Small intestine (tissue), 16 donors: ENCODE measurements at places on chromosomes 16 and 17.

- no peak for DNase-seq
These were observed 1.7 kb downstream of the USP32 start for GRCh38 chr17:60390186-60390585.

DNA sequence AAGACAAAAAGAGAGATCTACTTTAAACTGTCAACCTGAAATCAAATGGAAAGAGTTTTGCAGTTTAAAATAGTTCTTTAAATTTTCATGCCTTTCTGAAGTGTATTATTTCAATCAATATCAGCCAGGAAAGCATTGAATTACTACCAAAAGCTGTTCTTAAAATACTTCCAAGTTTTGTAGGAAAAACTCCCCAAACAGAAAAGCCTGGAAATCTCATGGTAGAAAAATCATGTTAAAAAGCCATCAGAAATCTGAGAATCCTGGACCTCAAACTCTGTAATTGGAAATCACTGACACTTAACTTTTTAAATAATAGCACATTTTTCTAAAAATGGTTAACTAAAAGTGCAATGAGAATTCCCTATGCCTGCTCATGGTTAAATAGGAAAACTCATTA is 63.3 kb upstream of the CNTNAP4 start:
- no peak for DNase-seq

GRCh38 chr16:9039210-9039609 is 52.2 kb upstream of the HAPSTR1 start:
- no peak for DNase-seq

GRCh38 chr17:77502626-77503292 is 362.0 kb downstream of the SEC14L1 start:
- DNase-seq, result no peak

DNA sequence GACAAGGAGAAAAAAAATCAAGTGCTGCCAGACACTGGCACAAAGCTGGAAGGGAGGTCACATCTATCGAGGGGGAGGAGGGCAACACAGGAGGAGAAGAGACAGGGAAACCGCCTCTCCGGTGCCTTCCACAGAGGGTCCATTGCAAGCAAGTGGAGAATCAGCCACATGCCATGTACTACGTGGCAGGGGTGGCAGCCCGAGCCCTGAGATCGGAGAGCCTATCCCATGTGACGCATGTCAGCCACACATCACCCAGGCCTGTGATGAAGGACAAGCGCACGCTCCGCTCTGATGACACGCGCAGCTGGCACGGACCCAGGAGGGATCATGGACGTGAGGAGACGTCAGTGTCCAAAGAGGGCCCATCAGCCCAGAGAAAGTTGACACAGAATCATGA is 30.1 kb downstream of the ADCY9 start:
- DNase-seq, result no peak

DNA sequence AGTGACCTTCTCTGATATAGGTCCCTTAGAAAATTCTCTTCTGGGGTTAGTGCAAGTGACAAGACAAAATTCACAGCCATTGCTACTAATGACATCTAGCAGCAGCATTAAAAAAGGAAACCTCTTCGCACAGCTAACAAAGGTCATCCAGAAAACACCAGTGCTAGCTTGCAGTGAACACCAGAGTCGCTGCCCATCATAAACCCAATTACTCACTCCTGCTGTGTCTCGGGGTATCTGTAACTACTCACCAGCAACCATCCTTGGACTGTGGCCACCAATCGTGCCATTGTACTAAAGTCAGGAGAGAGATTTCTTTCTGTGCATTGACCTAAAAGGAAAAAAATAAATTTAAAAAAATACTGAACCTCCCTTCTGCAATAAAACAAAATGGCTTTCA is 1494.7 kb upstream of the CDH8 start:
- DNase-seq, result no peak

DNA sequence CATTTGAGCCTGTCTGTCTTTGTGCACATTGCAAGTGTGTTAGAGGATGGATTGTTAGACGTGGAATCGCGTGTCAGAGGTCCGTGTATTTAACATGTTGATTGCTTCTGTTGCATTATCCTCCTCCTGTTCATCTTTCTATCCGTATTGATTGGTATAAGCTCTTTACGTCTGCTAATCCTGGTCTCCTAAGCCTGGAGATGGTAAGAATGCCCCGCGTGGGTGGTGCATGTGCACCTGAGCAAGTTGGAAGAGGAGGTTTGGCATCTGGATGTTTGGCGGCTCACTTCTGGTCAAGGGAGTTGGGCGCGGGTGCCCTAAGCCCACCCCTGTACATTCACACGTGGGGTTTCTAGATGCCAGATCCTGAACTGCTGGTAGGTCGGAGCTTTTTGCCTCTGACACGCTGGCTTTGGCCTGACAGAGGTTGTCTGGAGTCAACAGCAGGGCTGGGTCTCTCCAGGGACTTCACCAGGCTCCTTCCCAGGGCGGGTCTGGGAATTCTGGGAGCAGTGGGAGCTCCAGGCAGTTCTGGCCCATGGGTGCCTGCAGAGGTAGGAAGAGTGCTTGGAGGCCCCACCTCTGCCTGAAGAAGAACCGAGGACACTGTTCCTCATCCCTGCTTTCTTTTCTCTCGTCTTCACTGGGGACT is 107.3 kb downstream of the OR1D5 start:
- no peak for DNase-seq

DNA sequence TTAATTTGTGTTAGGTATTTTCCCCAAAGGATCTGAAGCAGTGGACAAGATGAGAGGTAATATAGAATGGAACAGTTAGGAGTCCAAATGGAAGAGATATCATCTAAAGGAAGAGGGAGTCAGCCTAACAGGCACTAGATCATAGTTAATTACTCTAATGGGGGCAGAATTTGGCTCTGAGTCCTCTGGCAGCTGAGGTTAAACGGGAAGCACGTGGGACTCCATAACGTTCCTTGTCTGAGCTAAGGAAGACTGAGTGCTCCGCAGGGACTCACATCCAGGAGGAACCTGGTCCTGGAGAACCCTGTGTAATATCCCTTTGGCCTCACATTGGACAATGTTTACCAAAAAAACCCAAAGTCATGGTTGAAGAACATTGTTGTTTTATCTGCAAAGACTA is 46.6 kb upstream of the TEX2 start:
- no peak for DNase-seq

GRCh38 chr16:29975811-29976511 is 2.3 kb downstream of the TAOK2 start:
- DNase-seq, result no peak

- no peak for DNase-seq
These were observed 7.9 kb downstream of the RABEP2 start for GRCh38 chr16:28917095-28917494.

GRCh38 chr17:74477411-74477810 is 11.0 kb downstream of the CD300A start:
- no peak for DNase-seq

DNA sequence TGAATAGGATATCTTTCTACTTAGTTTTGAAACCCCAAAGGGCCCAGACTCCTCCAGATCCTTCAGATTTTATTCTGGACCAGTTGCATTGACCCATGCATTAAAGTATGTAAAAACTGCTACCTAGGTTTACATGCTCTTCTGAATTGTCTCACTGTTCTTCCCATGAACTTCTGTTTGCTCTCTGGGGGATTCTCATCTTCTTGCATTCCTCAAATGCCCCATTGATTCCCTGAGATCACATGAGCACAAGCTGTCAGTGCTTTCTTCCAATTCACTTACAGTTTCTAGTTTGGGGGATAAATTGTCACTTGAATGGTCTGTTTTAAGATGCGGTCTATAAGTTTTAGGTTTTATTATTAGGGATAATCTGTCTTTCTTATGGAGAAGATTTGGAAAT is 188.9 kb upstream of the KIF2B start:
- no peak for DNase-seq

GRCh38 chr16:74651841-74652240 is 14.8 kb downstream of the RFWD3 start:
- DNase-seq, result no peak
